Posterior cingulate gyrus (tissue), 11 donors: ENCODE measurements at places on chromosomes 7 and 10.

GRCh38 chr7:48096273-48096672, 7.2 kb downstream of the UPP1 start:
- DNase-seq, result no peak

GRCh38 chr10:15704581-15704968, 15.1 kb downstream of the ITGA8 start:
- no peak for DNase-seq

- peak; percentile 48 for DNase-seq
Observed at GRCh38 chr7:74032191-74032490, 4.2 kb downstream of the ELN start.

DNA sequence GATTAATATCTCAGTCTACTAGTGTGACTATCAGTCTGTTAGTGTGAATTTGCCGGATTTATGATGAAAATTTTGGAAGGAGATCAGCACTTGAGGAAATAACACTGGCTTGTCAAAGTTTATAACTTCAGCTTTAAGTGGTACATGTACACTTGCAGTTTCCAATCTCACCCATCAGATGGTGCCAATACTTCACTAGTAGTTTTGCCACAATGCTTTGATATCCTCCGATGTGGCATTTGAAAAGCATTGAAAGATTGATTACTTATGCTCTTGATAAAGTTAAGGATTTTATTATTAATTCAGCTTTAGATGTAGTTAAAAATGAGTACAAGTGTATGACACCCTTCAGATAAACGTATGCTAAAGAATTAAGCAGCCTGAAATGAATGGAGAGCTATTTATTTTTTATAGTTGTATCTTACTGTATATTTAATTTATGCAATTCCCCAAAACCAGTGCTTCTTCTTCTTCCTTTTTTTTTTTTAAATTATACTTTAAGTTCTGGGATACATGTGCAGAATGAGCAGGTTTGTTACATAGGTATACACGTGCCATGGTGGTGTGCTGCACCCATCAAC, 98.2 kb downstream of the ANLN start:
- DNase-seq, result no peak

- no peak for DNase-seq
Observed at GRCh38 chr10:128147064-128147463, 20.8 kb upstream of the MKI67 start.

DNA sequence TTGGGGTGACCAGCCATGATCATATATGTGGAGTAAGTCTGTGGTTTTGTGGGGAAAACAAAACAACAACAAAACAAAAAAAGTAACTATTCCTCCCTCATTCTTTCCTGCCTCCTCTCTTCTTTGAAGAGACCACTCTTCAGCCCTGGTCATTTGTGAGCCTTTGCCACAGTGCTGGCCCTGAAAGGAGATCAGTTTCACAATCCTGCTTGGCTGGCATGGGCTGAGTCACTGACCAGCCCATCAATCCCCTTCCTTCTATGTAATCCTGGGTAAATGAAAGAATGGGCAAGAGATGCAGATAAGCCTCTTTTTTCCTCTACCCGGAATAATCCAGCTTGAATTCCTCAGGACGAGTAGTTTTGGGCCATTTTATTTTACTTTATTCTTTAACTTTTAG, 13.6 kb downstream of the CSTF2T start:
- no peak for DNase-seq
